ENCODE measurements at places on chromosomes 11 and 22.

DNA sequence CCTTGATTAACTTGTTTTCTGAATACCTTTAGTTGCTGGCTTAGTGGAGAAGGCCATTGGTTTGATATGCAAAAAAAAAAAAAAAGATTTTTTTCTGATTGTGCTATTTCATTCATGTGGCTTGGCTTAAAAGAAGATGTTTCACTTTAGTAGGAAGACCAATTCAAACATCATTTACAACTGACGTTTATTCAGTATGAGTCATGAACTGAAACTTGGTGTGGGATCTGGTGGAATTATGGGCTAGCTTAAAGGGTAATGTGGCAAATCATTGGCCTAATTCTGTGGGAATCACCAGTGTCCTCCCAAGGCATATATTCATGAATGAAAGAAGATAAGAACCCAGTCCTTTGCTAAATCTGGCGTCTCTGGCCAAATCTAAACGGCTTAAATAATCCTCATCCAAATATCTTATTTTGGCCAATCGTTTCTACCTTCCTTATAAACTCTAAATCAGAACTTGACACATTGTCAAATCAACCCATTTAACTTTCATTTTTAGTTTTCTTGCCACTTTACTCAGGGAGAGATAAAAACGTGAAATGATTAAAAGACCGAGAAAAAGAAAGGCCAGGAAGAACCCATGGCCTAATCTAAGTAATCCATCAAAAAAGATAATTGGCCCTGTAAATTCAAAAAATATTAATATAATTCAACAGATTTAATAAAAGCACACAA is 77.0 kb downstream of the DDIAS start:
- no peak for DNase-seq

DNA sequence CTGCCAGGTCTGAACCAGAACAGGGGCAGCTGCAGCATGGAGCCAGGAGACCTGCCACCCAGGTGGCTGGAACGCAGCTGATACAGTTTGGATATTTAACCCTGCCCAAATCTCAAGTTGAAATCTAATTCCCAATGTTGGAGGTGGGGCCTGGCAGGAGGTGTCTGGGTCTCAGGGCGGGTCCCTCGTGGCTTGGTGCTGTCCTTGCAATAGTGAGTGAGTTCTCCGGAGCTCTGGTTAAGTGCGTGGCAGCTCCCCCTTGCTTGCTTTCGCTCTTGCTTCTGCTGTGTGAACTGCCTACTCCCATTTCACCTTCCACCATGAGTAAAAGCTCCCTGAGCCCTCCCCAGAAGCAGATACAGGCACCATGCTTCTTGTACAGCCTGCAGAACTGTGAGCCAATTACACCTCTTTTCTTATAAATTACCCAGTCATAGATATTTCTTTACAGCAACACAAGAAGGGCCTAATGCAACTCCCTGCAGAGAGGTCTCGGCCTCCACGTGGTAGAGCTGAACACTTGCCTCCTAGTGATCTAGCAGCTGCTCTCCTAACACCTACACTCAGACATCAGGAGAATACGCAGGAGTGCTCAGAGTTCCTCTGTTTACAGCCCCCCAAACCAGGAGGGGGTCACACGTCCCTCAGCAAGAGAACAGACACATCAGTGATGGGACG is 203.7 kb downstream of the CTTN start:
- no peak for DNase-seq

- DNase-seq: peak; percentile 98
Measured at GRCh38 chr11:64894070-64894811, 15.8 kb upstream of the EHD1 start.

GRCh38 chr22:35596821-35597220 is 20.3 kb downstream of the MB start:
- no peak for DNase-seq

GRCh38 chr22:41301085-41302020 is at the start of gene ZC3H7B:
Gene ZC3H7B (plus strand): TSS chr22:41301525. CDS start chr22:41320661, 19,136 bp downstream.
- peak; percentile 82 for DNase-seq

DNA sequence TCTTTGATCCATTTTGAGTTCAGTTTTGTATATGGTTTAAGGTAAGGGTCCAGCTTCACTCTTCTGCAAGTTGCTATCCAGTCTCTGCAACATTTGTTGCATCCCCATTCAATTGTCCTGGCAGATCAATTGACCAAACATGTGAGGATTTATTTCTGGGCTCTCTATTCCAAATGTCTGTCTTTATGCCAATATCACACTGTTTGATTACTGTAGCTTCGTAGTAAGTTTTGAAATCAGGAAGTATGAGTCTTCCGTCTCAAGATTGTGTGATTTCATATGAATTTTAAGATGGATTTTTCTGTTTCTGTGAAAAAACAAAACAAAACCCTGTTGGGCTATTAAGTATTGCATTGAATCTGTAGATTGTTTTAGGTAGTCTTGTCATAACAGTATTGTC is 17.0 kb downstream of the APLP2 start:
- DNase-seq: no peak

Data from H1 (cell line).